ENCODE measurements at places on chromosomes 16 and 17. TPM values are rescaled to one million over a fixed set of nuclear protein-coding genes. Genes with fewer than 3 reads are reported as not detected.
A peak's percentile ranks its signal among the peaks of the same experiment; 100 is the strongest.

Gene KIF18B
- total RNA-seq = not detected

Gene AXIN2
- 10.7 TPM for total RNA-seq

Gene ZNF597
- total RNA-seq = 2.2 TPM

Gene MYH1
- not detected for total RNA-seq

Gene KRTAP4-3
- not detected for total RNA-seq

Gene ADGRG3
- 2.3 TPM for total RNA-seq

Gene MYLK3
- total RNA-seq = not detected

Gene SCGB1C2
- not detected for total RNA-seq

DNA sequence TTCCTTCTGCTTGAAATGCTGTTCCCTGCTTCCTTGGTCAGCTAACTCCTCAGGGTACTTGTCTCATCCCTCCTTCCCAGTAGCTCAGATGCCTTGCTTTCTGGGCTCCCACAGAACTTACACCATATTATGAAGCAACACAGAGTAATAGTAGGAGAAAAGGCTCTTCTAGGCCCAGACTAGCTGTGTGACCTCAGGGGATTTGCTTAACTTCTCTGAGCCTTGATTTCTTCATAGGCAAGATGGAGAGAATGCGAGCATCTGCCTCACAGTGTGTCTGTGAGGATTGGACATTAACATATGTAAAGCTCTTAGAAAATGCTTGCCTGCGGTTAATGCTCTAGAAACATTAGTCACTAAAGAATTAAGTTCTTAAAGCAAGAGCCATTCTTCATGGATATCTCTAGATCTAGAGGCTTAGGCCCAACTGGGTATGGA is 22.3 kb upstream of the PECAM1 start:
- no peak for DNase-seq

DNA sequence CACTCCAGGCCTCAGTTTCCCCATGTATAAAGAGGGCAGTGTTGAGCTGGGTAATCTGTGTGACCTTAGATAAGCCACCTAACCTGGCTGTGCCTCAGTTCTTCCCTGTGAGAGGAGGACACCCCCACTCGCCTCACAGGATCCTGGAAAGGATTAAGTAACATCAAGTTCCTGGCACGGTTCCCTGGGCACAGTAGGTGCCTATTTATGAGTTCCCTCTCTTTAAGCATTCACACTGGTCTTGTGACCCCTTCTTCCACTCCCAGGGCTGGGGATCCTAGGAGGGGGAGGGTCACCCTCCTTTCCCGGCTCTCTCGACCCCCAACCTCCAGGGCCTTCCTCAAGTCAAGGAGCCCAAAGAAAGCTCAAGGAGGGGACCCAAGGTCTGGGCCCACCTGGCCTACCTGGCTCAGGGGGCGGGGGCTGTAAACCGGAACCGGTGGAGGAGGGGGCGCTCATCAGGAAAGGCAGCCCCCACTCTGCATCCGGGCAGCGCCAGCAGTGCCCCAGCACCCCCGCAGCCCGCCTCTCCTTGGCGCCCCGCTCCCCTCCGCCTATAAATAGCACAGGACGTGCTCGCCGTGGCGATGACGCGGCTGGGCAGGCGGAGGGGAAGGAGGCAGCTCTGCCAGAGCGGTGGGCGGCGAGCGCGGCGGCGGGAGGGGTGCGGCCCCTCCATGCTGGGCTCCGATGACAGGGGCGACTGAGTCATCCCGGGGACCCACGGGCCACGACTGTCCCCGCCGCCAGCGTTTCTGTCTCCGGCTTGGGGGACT is 9.4 kb downstream of the RPL19 start:
- DNase-seq = peak; percentile 54

GRCh38 chr16:68091380-68092261 is 6.5 kb downstream of the NFATC3 start:
- no peak for DNase-seq

- DNase-seq = no peak
These were observed at the start of gene TGFB1I1 for GRCh38 chr16:31471875-31472708. TSS of gene TGFB1I1 (plus strand) at chr16:31472152. CDS start at chr16:31472189, 37 bp downstream.

GRCh38 chr16:65283181-65283651 is 161.4 kb upstream of the CDH11 start:
- no peak for DNase-seq

GRCh38 chr16:76176153-76176552 is 101.0 kb upstream of the CNTNAP4 start:
- DNase-seq = no peak

DNA sequence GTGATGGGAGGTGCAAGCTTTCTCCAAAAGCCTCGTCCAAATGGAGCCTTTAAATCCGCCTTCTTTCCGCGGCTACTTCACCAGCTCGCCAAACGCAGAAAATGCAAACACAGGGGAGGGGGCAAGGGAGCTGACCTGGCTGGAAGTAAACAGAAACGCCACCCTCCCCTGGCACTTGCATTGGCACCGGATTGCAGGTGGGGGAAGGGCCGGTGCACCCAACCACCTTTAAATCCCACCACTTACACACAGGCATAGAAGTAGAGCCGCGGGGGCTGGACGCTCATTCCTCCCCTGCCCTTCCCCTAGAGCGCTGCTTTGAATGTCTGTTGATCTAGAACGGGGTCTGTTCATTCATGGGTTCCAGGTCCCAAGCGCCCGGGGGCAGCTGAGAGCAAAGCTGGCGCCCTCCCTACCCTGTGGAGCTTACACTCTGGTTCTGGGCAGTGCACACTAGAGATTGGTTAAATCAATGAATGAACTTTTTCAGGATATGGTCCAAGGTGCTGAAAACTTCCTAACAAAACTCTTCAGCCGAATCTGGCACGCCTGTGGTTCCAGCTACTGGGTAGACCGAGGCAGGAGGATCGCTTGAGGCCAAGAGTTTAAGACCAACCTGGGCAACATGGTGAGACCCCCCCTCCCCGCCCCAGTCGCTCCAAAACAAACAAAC is 920 bp upstream of the ZCCHC14 start:
- no peak for DNase-seq

DNA sequence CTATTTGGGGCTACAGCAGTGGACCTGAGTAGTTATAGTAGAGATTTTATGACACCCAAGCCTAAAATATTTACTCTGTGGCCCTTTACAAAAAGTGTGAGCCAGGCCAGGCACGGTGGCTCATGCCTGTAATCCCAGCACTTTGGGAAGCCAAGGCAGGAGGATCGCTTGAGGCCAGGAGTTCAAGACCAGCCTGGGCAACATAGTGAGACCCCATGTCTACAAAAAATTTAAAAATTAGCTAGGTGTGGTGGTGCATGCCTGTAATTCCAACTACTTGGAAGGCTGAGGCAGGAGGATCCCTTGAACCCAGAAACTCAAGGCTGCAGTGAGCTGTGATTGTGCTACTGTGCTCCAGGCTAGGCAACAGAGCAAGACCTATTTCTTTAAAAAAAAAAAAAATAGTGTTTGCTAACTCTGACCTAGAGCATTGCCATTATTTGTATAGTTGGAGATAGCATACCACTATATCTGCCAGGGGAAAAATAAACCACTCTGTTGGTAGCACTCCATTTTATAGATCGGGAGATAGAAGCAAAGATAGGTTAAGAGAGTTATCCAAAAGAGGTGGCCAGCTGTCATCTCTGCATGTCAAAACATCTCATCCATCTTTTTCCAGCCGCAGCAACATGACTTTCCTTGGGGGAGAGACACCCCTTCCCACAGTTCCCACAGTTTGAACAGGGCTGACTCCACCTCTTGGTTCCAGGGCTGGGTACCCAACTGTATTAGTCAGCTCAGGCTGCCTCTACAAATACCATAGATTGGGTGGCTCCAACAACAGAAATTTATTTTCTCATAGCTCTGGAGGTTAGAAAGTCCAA is 3.0 kb upstream of the ITPRIPL2 start:
- no peak for DNase-seq

GRCh38 chr17:27793168-27793905 is 7.0 kb downstream of the NOS2 start:
- DNase-seq = no peak

DNA sequence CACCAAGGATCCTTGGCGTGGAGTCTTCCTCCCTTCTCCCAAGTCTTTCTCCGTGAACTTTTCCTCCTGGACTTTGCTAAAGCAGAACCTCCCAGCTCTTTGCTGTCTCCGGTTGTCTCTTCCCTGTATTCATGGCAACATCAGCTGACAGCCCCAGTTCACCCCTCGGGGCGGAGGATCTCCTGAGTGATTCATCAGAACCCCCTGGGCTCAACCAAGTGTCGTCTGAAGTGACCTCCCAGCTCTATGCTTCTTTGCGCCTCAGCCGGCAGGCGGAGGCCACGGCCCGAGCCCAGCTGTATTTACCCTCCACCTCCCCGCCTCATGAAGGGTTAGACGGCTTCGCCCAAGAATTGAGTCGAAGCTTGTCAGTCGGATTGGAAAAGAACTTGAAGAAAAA is 943 bp downstream of the CNTROB start:
- no peak for DNase-seq

GRCh38 chr17:50358177-50358576 is 12.3 kb downstream of the XYLT2 start:
- no peak for DNase-seq

- DNase-seq = no peak
These were observed 849 bp upstream of the SOX15 start for GRCh38 chr17:7590743-7591142.

DNA sequence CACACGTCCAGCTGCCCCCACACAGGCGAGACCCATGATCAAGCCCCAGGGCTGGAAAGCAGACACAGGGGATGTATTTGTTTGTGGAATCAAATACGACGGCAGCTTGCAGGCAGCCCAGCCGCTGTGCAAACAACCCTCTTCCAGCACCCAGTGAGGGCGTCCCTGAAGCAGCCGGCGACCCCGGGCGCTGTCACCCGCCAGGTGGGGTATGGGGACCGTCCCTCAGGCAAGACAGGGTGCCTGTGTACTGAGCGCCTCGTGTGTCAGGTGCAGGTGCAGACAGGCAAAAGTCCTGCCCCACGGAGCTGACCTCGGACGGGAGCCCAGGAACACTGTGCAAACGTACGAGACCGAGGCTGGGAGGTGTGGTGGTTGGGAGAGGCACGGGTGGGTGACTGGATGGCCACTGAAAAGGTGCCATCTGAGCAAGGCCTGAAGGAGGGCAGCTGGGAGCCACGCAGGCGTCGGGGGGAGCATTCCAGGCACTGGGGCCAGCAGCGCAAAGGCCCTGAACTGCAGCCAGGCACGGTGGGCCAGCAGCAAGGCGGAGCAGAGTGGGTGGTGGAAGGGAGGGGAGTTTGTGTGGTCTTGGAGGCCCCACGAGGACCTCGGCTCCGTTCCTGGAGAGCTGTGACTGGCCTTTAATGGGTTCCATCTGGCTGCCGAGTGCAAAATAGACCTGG is 48.5 kb downstream of the CBFA2T3 start:
- no peak for DNase-seq

DNA sequence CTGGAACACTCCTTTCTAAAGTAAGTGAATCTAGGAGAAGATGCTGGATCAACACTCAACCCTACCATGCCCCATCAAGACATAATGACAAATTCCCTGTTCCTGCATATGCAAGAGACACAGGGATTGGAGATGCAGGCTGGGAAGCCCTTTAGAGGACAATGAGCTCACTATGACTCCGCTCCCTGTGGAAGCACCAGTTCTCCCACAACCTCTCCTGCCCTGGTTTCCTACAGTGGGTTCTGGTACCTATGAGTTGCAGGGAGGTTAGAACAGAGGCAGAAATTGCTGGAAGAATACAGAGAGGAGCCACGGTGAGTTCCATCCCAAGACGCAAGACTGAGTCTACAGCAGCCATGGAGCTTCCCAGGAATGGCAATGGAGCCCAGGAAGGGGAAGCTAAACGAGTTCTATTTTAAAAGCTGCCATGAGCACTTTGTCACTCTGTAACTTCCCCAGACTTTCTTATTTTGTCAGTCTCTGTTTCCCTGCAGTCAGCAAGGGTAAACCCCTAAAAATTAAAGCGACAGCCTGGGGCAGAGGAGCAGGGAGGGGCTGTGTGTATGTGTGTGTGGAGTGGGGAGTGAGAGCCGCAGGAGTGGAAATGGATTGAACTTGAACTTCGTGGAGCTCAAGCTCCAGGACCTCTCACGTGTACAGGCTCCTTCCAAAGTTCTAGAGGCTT is 42.3 kb upstream of the PIK3R6 start:
- DNase-seq = no peak

DNA sequence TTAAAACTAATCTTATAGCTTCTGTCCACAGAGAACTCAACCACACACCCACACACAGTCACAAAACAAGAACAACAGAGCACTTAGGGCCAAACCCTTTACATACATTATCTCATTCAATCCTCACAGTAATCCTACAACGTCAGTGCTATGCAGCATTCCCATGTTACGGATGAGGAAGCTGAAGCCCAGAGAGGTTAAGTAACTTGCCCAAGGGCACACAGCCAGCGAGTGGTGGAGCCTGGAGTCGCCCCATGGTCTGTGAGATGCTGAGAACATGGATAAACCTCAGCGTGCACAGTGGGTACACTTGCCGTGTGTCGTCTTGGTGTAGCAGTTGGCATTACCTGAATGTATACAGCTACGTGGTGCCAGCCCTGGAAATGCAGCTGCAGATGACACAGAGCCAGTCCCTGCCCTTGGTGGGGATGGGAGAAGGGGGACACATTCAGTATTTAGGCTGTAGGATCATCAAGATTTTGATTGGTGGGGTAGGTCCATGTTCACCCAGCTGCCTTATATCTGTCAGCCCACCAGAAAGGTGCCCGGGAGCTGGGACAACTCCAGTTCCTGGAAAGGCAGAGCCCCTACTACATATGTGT is 177.0 kb downstream of the IRF8 start:
- no peak for DNase-seq

DNA sequence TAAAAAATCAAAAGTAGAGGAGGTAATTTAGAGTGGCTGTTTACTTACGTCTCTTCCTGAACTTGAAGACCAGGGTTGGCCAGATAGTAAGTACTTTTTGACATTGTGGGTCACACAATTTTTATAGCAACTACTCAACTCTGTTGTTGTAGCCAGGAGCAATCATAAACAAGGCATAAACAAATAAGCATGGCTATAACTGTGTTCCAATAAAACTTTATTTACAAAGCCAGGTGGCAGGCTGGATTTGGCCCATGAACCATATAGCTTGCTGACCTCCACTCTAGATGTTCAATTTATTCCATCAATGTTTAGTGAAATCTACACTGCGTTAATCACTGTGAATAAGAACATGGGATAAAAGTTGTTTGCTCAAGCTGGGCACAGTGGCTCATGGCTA is 500.4 kb upstream of the ERCC4 start:
- DNase-seq = no peak

All from omental fat pad (tissue), 4 donors.